HT1080 (cell line): ENCODE measurements at places on chromosomes 5 and 9. TPM values are rescaled to one million over a fixed set of nuclear protein-coding genes. Genes with fewer than 3 reads are reported as not detected.

Gene OMD
- total RNA-seq = not detected in 2 replicates

Gene MCCC2
- total RNA-seq = 42.0 and 50.3 TPM in 2 replicates

- no peak for DNase-seq
Observed at GRCh38 chr9:88085476-88085875, 52.8 kb downstream of the SPATA31C2 start.

DNA sequence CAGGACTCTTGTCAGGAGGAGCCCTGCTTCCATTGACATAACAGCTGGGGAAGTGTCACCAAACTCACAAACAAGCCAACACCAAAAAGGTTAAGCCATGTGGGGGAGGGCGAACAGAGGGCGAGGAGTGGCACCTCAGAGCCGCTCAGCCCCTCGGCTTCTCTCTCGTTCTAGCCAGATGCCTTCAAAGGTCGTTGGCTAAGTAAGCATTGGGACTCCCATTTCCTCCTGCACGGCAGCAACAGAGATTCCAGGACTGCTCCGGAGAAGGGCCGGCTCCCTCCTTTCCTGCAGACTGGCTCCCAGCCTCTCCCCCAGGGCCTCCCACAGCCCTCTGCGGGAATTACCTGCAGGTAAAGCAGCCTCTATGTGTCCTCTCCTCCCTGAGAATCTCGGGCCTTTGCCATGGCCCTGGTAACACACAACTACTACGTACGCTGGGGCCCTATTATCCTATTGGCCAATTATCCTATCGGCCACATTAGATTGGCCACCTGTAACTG is 52.1 kb upstream of the RNU6ATAC start:
- no peak for DNase-seq

DNA sequence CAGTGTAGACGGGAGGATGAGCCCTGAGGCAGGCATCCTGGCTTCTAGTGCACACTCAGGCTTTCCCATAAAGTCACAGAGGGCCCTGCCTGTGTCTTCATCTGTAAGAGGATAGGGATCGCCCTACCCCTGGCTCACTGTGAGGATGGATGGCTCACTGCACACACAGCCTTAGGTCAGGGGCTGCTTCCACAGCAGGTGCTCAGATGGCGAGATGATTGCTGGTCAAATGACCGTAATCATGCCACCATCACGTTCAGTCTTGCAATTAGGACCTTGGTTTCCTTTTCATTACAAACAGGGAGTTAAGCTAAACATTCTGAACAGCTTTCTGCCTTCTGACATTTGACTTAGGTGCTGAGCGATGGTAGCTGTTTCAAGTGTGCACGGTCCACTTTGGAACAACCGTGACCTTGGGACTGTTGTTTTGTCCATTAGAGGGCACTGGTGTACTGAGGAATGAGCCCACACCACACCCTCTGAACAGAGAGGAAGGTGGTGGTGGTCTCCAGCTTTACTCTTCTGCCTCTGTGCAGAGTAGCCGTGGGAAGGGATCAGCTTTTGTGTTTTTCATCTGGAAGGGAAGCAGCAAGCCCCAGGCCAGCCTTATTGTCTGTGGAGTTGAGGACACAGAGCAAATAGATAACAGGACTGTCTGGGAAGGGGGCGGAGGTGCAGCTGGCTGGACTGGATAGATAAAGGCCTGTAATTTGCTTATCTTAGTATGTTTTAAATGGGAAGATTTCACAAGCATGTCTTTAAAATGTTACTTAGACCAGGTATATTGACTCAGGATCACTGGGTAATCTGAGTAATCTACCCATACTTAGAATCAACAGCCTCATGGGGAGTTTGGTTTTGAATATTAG is 183.1 kb downstream of the TRIO start:
- DNase-seq = peak; percentile 29

GRCh38 chr9:135847833-135848232 is 59.5 kb downstream of the CAMSAP1 start:
- DNase-seq = no peak
